NCI-H1436 treated with DMSO at 0.1 percent for 48 hours (cell line): ENCODE measurements at places on chromosomes 11 and 22.

GRCh38 chr11:61139387-61139786, 21.8 kb downstream of the VPS37C start:
- no peak for DNase-seq

GRCh38 chr11:75524665-75525432, 892 bp downstream of the GDPD5 start:
- no peak for DNase-seq

DNA sequence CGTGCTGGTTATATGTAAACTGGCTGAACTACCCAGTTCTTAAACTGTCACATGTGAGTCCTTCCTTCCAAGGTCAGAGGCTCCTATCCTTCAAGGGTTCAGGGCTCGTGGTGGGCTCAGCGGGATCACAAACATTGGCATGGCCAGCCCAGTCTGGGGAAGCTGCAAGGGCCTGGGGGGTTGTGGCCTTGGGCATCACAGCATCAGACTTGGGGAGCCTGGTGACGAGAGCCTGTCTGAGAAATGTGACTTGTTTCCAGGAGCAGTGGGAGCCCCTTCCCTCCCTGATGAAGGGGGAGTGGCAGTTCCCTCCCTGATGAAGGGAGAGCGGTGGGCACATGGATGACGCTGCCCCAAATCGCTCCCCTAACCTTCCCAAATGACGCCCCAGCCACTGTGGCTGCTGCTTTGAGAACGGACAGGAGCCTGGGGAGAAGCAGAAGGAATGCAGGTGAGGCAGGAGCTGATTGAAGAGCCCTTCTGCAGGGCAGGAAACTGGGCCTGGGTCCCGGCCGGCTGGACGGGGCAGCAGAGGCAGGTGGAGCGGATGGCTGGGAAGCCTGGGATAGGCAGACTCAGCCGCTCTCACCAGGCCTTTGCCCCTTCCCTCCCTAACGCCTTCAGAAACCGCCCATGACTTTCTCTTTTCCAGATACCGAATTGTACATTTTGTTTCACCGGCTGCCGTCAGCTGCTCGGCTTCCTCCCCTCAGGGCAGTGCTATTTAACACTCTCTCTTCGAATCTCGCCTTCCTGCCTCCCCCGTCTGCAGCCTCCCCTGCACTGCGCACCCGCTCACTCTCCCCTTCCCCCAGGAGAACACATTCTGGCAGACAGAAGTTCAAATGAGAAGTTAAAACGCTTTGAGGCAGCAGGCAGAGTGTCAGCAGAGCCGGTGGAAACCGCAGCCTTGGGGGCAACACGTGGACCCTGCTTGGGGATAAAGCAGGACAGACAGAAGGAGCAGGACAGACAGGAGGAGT, 1486.7 kb downstream of the BRD1 start:
- DNase-seq: no peak

- no peak for DNase-seq
Measured at GRCh38 chr11:110113505-110113904, 20.3 kb downstream of the ZC3H12C start.

GRCh38 chr11:96753997-96754396, 364.2 kb downstream of the JRKL start:
- no peak for DNase-seq

- DNase-seq: no peak
Measured at GRCh38 chr11:124943254-124943616, 7.4 kb upstream of the HEPACAM start.

- no peak for DNase-seq
Measured at GRCh38 chr22:23531966-23532705, 48.0 kb downstream of the IGLL1 start.

DNA sequence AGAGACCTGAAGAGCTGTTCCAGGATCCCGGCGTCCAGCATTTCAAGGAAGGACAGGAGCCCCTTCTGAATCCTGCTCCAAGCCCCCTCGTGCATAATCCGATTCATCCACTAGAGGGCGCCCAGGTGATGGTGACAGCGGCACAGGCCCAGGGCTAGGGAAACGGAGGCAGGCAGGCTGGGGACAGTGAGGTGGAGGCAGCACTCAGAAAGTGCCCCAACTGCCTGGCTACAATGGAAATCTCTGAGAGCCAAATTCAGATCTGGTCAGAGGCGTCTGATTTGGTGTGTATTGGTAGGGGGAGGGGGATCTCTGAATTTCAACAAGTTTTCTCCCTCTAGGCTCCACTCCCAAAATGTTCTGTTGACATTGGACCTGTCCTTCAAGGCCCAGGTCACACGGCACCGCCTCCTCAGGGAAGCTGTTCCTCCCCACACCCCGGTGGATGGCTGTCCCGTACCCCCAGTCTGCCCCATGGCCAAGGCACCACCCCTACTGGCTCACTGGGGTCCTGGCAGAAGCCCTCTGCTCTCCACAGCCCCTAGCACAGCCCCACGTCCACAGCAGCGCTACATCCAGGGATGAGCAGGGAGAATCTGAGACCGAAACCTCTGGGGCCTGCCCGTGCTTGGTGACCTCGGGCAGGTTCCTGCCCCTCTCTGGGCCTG, 142.9 kb downstream of the CRYBB2 start:
- no peak for DNase-seq

DNA sequence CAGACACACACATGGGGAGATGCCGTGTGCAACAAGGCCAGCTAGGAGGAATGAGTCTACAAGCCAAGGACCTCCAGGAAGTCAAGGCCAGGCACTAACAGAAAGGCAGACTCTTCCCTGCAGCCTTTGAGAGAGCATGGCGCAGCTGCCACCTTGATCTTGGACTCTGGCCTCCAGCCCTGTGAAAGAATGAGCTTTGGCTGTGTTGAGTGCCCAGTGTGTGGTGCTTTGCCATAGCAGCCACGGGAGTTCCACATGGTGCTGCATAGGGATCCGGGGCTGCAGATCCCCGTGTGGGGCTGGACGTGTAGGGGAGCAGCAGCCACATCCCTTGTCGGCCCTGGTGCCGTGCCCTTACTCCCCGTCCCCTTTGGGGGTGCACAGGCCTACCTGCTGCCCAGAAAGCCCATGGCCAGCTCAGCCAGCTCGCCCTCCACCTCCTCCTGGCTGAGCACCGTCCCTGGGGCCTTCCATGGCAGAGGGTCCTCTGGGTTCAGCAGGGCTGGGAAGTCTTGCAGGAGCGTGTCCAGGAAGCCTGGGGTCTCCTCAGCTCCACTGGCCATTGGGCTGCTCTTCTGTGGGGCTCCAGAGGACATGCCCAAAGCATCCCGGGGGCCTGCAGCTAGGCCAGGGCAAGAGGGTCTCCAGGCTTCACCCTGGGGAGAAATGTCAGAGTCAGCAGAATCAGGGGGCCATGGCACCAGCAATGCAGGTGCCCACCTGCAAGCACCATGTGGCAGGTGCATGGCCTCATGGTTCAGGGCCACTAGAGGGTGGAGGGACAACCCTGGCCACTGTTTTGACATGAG, 7.0 kb downstream of the PPM1F start:
- DNase-seq: no peak

- no peak for DNase-seq
Measured at GRCh38 chr11:120988603-120989002, 35.3 kb upstream of the TBCEL start.

DNA sequence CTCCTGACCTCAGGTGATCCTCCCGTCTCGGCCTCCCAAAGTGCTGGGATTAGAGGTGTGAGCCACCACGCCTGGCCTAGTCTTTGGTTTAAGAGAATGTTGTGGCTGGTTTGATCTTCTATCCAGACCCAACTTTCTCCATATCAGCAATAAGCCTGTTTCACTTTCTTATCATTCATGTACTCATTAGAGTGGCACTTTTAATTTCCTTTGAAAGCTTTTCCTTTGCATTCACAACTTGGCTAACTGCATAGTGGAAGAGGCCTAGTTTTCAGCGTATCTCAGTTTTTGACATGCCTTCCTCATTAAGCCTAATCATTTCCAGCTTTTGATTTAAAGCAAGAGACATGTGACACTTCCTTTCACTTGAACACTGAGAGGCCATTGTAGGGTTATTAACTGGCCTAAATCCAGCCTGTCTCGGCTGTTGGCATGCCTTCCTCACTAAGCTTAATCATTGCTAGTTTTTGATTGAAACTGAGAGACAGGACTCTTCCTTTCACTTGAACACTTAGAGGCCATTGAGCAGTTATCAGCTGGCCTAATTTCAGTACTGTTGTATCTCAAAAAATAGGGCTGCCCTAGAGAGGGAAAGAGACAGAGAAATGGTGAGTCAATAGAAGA, 13.1 kb upstream of the RPL3 start:
- DNase-seq: no peak

GRCh38 chr11:117908959-117909610, 20.1 kb downstream of the TMPRSS13 start:
- DNase-seq: no peak

DNA sequence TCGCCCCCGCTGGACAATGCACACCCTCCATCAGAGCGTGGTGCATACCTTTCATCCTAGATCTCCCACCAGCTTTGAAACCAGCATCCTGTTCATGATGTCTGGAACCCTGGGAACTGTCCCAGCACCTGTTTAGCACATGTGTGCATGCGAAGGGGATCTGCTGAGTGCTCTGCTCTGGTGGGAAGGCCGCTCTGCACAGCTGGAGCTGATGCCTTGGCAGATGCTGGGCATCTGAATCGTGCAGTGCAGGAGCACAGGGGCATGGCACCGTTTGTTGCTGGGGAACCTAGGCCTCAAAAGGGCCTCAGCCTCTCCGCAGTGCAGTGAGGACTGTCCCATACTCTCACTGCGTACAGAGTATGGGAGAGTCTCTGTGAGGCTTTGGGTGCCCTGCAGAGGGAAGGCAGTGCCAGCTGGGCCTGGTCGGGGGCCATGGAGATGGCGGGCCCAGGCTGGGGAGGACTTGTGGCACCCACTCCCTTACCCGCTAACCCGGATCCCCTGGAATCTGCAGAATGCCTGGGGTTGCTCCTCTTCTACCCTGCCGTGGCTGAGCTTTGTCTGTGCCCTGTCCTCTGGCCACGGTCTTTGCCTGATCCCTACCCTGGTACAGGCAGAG, 72.9 kb upstream of the ATXN10 start:
- no peak for DNase-seq

DNA sequence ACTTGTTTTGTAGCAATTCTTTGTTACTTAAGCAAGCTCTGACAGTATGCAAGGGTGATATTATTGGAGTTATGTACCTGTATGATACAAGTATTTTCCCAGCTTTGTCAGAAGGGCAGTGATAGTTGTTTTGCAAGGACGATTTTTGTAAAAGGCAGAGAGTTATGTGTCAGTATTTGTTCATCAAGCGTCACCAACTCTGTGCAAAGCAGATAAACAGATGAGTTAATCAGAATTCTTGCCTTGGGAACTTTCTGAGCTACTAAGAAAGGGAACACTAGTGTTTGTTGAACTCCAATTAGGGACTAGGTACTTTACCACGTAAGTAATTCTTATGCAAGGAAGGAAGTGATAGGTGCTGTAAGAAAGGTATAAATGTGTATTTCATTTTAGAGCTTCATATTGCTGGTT, 1.4 kb downstream of the USP47 start:
- DNase-seq: no peak

DNA sequence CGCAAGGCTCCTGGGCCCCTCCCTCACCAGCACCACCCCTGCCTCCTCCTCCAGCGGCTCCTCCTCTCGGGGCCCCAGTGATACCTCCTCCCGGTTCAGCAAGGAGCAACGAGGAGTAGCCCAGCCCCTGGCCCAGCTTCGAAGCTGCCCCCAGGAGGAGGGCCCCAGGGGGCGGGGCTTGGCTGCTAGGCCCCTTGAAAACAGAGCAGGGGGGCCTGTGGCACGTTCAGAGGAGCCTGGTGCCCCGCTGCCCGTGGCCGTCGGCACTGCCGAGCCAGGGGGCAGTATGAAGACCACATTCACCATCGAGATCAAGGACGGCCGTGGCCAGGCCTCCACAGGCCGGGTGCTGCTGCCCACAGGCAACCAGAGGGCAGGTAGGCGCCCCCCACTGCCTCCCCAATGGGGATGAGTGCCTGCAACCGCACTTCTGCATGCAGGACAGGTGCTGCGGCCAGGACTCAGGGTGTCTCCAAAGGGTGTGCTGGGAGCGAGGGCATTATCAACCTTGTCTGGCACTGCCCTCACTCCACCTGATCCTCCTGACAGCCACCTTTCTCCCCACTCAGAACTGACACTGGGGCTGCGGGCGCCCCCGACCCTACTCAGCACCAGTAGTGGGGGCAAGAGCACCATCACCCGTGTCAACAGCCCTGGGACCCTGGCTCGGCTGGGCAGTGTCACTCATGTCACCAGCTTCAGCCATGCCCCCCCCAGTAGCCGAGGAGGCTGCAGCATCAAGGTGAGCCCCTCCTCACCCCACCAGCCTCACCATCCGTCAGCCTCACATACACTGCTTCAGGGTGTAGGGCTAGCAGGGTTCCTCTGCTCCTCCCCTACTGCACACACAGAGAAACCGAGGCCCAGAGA, 10.2 kb downstream of the SMTN start:
- DNase-seq: no peak

DNA sequence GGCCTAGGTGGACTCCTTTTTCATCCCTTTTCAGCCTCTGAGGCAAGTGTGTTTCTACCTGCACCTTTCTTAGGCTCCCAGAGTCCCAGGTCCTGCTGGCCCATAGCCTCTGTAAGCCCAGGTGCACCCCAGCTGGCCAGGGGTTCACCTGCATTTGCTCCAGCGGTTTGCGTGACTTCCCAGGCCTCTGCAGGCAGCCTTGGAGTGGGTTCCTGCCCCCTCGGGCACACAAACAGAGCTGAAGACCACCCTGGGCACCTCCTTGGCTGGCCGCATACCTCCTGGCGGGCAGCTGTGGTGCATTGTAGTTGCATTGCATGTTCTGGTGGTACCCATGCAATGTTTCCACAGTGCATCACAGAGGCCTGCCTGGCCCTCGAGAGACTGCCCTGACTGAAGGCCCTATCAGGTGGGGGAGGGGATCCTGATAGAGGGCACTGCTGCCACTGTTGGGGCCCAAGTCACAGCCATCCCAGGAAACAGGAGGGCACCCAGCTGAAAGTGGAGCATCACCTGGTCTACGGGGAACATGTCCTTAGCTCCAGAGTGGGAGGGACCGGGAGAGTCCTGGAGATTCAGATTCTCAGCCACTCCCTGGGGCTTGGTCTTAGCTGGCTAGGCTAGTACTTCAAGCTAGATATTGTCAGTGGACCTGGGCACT, 14.1 kb downstream of the SHISA8 start:
- DNase-seq: no peak

DNA sequence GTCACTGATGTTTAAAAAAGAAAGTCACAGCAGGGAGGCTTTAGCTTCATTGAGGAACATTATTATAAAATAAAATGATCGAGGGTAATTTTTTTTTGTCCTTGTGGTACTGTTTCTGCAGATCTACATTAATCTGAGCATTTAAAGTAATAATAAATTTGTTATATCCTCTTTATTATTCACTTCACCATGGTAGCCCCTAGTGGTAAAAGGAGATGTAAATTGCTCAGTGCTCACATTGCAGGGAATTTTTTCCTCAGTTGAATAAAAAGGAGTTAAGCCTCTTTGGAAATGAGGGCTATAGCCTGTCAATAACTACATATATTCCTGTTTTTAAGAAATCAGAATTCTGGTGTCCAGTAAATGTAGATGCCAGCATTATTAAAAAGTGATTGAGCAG, 99.7 kb upstream of the VPREB1 start:
- no peak for DNase-seq
